ENCODE measurements at places on chromosomes 7 and 10.
A peak's percentile ranks its signal among the peaks of the same experiment; 100 is the strongest.

DNA sequence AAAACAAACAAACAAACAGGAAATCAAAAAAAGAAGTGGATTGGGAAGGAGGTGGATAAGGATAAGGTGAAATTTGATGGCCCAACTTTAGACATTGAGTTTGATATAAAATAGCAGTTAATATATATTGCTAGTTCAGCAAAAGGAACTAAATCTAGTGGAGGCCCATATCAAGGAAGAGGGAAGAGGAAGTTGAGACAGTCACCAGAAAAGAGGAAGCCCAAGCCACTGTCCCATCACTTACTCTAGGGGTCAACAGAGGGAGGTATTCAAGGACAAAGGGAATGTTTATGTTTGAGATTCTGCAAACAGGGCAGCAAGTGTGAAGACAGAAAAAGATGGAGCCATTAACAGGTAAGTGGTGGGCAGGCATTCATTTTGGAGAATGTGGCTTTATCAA is 3.7 kb downstream of the LAMTOR4 start:
- DNase-seq = no peak

DNA sequence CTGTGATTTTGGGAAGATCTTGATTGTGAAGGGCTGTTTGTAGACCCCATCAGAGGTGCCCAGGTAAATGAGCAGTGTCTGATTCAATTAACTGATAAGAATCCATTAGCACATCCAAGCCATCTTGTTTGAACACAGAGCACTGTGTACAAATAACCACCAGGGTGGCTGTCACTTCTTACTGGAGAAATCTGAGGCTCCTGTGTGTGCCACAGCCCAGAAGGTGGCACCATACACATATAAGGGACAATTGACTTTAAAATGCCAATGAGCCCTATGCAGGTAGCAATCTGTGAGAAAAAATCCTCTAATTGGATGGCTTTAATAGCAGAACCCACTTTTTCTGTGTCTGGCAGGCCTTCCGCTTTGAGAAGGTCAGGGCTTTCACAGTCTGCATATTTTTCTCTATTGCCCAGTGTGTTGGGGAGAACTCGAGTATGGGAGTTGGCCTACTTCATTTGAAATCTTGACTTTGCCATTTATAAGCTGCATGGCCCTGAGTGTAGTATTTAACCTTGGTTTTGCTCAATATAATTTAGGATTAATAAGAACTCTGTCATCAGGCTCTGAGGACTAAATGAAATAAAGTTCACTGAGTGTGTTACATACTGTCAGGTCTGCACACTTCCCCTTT is 517.4 kb downstream of the CCSER2 start:
- no peak for DNase-seq

- no peak for DNase-seq
Measured at GRCh38 chr10:73931767-73932619, 21.1 kb downstream of the PLAU start.

GRCh38 chr10:72229261-72230251 is 13.5 kb upstream of the ASCC1 start:
- DNase-seq = no peak

DNA sequence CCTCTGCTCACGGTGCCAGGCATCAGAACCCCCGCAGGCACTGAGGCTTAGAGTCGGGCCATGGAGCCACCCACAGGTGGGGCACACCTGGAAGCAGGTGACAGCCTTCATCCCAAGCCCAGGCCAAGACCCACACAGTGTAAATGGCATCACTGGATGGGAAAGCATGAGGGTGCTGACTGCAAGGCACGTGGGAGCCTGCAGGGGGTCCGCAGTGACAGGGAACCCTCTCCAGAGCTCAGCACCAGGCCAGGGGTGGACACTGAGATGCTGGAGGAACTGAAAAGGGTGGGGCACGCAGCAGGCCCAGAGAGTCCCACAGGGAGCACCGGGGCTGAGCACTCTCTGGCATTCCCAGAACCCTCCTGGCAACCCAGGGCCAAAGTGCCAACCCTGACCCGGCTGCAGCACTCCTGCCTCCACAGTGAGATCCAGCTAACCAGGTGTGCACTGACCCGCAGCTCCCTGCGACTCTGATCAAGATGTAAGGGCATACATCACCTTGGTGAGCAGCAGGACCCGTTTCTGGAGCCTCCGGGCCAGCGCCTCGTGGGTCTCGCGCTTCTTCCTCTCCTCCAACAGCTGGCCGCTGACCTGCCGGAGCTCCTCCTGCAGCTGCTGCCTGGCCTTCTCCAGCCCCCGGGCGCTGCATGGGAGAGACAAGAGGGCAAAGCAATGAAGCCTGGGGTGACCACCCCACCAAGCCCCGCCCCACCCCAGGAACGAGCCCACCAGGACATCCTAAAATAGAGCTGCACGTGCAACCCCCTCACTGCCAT is 163.9 kb downstream of the MAD1L1 start:
- no peak for DNase-seq

DNA sequence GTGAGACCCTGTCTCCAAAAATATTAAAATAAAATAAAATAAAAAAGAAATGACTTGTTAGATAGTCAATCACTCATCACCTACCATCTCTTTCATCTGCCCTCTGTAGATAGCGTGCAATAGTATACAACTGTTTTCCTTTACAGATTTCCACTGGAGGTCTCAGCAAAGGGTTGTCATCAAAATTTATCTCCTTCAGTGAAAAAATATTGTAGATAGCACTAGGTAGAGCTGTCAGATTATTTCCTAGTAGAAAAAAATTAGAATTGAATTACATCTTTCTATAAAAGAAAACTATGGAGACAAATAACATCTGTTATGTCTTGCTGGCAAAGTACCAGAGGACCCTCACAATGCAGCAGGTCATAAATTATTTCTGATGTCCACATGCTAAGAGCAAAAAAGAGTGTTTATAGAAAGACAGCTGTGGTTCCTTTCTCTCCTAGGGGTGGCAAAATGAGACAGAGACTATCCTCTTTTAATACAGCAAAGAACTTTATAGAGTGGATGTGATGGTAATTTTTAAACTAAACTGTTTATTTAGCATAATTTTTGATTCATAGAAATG is 16.3 kb upstream of the CYP51A1 start:
- DNase-seq = no peak

DNA sequence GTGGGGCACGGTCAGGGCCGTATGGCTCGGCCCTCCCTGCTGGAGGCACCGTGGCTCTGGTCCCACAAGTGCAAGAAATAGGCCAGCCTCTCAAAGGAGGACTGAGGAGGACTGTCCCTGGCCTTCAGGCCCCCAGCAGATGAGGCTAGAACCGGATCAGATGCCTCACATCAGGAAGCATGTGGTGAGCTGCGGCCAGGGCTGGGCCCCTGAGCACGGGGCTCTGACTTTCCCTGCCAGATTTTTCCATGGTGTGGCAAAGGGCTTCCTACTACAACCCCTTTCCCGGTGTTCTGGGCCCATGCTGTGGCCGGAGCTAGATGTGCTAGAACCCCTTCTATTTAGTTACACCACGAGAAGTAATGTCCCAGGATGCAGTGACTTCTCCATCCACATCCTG is 100.4 kb downstream of the TCERG1L start:
- DNase-seq = no peak

- no peak for DNase-seq
Measured at GRCh38 chr10:56679578-56679977, 318.5 kb upstream of the ZWINT start.

- DNase-seq = no peak
Measured at GRCh38 chr10:27959093-27959715, 39.7 kb downstream of the ODAD2 start.

DNA sequence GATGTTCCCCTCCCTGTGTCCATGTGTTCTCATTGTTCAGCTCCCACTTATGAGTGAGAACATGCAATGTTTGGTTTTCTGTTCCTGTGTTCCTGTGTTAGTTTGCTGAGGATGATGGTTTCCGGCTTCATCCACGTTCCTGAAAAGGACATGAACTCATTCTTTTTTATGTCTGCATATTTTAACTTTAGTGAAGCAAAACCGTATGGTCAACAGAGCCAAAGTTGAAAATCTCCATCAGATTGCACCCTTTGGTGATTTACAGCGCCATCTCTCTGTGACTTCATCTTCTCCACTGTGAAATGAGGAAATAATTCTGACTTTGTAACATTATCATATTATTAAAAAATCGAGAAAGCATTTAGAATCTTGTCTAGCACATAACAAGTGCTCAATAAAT is 132.3 kb upstream of the PLXDC2 start:
- no peak for DNase-seq

DNA sequence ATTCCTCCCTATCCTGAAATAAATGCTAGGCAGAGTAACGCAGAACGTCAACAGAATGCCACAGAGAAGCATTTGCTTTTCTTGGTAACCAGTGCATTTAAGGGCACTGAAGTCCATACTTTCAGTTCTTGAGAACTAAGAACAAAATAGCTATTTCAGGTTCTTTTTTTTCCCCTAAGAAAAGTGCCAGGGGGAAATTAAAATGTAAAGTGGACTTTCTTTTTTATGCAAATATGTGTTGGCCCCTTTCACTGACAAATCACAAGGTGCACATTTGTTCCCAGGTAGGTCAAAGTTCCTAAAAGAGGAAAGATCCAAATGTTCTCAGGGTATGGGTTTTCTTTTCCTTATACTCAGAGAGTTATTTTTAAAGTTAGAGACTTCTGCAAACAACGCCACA is 151.5 kb downstream of the HPSE2 start:
- no peak for DNase-seq

DNA sequence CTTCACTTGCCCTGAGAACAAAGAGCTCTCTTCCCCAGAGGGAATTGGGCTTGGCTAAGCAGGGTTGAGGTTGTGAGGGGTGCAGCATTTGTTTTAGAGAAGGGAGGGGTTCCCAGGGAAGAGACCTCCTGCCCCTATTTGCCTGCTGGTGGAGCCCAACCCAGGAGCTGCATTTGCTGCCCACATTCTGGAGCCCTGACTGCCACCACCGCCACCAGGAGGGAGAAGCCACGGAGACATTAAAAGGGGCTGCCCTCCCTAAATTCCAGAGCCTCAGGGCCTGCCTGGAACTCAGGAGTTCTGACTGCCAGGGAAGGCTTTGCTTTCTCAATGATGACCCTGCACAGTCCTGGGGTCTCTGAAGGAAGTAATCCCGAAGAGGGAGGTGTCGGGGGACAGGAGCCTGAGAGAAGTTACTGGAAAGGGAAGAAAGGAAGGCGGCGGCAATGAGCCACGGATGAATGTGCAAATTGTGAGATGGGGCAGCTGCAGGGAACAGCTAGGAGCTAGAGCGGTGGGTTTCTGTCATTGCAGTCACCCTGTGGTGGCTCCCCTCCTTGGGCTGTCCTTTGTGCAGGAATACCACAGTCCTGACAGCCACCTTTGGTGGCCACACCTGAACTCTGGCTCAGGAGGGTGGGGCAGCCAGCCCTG is 51.3 kb downstream of the NEURL1 start:
- no peak for DNase-seq

DNA sequence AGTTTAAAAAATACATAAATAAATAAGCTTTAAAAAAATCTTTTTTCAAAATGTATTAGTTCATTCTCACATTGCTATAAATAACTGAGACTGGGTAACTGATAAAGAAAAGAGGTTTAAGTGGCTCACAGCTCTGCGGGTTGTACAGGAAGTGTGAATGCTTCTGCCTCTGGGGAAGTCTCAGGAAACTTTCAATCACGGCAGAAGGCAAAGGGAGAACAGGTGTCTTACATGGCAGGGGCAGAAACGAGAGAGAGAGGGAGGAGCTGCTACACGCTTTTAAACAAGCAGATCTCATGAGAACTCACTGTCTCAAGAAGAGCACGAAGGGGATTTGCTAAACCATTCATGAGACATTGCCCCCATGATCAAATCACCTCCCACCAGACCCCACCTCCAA is 114.6 kb downstream of the DNAJC1 start:
- no peak for DNase-seq

DNA sequence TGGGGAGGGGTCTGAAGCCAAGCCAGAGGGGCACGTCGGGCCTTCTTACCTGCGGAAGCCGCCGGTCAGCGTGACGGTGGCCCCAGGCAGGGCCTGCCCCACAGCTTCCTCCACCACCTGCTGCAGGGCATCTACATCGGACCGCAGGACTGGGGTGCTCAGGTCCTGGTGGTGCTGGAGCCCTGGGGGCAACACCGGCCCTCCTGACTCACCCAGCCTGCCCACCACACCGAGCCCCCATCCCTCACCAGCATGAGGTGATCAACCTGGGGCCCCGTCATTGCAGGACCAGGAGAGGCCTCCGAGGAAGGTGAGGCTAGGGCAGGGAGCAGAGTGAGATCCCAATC is 8.0 kb downstream of the POLM start:
- DNase-seq = no peak

DNA sequence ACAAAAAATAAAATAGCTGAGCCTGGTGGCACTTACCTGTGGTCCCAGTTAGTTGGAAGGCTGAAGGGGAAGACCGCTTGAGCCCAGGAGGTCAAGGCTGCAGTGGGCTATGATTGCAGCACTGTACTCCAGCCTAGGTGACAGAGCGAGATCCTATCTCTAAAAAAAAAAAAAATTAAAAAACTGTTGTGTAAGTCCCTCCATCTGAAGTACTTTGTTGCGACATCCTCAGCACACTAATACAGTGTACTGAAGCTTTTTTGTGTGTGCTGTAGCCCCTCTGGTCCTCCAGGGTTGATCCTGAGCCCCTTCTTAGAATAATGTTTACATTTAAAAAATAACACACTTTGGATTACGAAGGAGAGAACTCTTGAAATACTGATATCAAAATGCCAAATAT is 71.3 kb downstream of the PFKFB3 start:
- DNase-seq = no peak

DNA sequence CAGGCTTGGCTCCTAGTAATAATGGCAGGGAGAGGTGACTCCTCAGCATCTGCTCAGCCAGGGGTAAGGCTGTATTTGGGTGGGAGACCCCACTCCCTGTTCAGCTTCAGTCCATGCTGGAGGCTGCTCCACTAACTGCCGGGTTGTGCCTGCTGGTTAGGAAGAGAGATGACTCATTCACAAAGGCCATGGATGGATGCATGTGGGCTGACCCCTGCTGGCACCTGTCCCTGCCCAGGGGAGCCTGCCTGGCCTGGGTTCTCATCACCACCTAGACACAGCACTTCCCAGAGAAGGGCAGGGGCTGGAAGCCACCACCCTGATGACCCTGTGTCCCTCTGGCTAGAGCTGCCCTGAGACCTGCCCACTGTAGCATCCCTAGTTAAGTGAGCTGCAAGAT is 59.0 kb downstream of the VSTM4 start:
- no peak for DNase-seq

GRCh38 chr10:130127364-130128061 is 8.7 kb upstream of the GLRX3 start:
- peak; percentile 39 for DNase-seq

- no peak for DNase-seq
Measured at GRCh38 chr10:44589944-44590449, 205.1 kb upstream of the CXCL12 start.

DNA sequence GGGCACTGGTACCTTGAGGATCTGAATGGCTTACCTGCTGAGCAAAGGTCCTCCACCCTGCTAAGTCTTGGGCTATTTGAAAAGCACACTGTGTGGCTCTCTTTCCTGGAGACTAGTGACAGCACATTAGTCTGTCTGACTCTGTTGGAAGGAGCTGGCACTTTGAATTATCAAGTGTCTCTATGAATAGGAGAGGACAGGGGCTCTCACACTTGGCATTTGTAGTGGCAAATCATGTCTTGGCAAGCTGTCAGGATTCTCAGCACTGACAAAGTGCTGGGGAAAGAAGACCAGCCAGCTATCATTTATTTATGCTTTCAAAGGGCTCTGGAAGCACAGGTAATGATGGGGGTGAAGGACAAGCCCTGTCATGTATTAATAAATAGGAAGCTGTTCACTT is 62.8 kb downstream of the MTPN start:
- no peak for DNase-seq

GRCh38 chr10:29878492-29878891 is 180.9 kb downstream of the JCAD start:
- no peak for DNase-seq

Measured in retinal pigment epithelial cell (primary cell).